ENCODE measurements at places on chromosomes 3 and 15.

DNA sequence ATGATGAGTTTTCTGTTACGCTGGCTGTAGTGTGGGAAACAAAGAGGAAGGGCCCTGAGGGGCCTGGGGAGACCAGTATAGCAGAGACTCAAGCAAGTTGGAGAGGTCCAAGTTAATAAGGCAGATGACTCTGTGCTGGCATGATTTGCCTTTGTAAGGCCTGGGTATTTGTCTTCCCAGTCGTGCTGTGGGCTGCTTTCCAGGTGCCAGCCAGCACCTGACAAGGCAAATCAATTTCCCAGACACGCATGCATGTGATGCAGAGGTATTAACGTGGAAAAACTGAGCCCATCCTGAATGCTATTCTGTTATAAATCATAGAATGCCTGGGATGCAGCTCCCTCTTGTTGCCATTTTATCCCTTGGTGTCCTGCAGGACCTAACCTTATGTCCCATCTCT is 175.6 kb downstream of the MFSD1 start:
- no peak for DNase-seq

- DNase-seq = no peak
Observed at GRCh38 chr3:134971306-134971705, 176.2 kb downstream of the EPHB1 start.

DNA sequence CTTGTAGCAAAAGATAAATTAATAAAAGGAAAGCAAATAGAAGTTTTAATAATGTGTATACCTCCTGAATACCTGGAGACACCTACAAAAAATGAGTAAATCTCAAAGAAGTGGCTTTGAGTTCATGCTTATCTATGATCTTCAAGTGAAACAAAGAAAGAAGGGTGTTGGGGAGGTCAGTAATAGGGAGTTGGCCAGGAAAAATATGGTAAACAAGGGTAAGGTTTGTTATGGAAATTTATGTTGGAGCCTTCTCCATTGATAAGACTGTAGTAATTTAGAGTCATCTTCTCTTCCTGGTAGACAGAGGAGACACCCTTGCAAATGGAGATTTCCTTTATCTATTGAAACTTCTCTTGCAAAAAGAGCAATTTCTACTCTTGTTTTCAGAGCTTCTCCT is 6.6 kb upstream of the CCR8 start:
- no peak for DNase-seq

- DNase-seq = no peak
Observed at GRCh38 chr3:43001094-43001553, 22.0 kb downstream of the GASK1A start.

DNA sequence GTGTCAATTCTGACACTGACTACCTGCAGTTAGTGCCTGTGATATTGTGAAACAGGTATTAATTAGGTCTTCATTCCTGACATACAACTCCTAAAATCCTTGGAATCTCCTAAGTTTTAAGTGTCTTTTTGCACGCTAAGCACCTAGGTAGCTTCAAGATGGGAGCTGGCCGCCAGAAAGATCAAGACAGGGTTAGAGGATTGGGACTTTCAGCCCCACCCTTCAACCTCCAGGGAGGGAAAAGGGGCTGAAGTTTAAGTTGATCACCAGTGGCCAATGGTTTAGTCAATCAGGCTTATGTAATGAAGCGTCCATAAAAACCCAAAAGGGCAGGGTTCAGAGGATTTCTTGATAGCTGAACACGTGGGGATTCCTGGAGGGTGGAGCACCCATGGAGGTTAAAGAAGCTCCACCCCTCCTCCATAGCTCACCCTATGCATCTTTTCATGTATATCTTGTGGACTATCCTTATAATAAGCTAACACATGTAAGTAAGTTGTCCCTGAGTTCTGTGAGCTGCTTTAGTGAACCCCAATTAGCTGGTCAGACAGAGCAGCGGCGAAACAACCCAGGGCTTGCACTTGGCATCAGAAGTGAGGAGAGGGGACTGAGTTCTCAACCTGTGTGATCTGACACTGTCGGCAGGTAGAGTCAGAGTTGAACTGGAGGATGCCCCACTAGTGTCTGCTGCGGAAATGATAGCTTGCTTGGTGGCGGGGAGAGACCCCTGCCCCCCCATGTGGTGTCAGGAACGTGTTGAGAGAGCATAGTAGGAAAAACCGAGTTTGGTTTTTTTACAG is 12.8 kb upstream of the SRP14 start:
- no peak for DNase-seq

GRCh38 chr3:183539811-183540210 is 15.7 kb downstream of the KLHL6 start:
- no peak for DNase-seq

DNA sequence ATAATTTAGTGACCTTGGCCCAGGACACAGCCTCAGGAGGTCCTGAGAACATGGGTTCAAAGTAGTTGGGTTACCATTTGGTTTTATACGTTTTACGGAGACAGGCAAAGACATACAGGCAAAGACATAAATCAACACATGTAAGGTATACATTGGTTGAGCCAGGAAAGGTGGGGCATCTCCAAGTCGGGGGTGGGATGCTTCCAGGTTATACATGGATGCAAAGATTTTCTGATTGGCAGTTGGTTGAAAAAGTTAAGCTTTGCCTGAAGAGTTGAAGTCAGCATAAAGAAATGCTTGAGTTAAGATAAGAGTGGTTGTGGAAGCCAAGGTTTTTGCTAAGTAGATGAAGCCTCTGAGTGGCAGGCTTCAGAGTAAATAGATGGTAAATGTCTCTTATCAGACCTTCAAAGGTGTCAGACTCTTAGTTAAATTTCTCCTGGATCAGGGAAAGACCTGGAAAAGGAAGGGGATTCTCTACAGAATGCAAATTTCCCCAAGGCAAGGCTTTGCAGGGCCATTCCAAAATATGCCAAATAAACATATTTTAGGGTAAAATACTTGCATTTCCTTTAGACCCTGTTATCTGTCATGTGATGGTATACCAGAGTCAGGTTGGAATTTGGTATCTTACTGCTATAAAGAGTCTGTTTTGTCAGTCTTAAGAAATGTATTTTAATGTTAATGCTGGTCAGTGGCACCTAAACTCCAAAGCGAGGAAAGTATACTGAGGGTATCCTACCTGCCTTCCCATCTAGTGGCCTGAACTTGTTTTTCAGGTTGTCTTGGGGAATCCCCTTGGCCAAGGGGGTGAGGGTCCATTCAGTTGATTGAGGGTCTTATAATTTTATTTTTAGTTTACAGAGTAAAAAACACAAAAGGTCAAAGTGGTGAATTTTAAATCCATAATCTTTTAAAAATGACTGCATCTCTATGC is 8.2 kb upstream of the PDHB start:
- no peak for DNase-seq

- no peak for DNase-seq
Observed at GRCh38 chr3:138112362-138112761, 3.0 kb downstream of the DZIP1L start.

DNA sequence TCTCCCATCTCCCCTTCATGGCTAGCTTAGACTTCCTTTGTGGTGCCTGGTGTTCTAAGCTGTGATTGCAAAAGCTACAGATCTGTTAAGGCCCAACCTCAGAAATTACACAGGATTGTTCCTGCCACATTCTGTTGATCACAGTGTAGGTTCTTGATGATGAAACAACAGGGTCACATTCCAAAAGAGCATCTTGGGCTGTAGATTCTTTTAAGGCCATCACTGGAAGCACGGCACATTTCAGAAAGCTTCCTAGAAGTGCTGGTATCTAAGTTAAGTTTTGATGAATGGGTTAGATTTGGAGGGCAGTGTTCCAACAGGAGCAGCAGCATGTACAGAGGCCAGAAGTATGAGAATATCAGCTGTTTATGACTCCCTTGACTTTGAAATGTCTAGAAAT is 107.5 kb upstream of the SKOR1 start:
- no peak for DNase-seq

GRCh38 chr3:128845119-128845777 is 34.2 kb upstream of the ACAD9 start:
- DNase-seq = no peak

DNA sequence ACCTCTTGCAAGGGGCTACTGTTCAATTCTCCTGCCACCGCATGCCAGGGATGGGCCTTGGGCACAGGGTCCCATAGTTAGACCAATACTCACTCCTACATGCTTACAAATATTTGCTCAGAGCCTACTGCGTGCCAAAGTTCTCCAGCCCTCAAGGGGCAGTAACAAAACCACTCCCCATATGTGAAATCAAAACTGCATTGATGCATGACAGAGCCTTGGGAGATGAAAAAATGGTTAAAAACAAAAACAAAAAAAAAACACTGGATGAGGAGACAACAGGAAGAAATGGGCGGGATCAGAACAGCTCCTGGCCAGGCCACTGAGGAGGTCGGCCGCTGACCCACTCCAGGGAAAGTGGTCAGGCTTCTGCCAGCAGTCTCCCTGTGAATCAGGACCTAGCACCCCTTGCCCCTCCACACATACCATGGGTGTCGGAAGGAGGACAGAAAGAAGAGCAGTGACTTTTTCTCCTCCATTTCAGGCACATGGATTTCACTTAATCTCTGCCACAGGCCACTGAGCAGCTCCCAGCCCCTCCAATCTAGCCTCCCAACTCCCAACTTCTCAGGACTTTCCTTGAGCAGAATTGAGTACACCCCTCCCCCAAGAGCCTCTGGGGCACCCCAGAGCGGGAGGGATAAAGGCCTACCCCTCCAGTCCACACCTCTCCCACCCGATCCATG is 2.8 kb downstream of the PLXNB1 start:
- no peak for DNase-seq

GRCh38 chr3:37154668-37155314 is 19.6 kb downstream of the LRRFIP2 start:
- no peak for DNase-seq

DNA sequence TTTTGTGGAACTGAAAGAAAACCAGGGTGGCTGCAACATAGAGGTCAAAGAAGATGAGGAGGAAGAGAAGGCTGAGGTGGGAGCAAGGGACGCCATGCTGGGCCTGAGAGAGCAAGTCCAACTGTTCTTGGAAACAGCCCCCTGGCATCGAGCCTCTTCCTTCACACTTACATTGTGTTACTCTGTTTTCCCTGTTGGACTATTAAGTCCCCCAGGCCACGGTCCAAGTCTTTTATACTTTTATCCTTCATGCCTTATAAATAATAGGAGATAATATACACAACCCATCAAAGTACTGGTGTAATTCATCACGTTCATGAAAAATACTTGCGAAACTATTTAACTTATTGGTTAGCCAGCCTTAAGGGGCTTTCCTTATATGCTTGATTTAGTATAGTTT is 79.3 kb downstream of the ATG7 start:
- no peak for DNase-seq

GRCh38 chr3:148187296-148187695 is 510.4 kb upstream of the AGTR1 start:
- DNase-seq = no peak

GRCh38 chr3:188338086-188338485 is 184.1 kb downstream of the LPP start:
- DNase-seq = no peak

- no peak for DNase-seq
Observed at GRCh38 chr3:122955916-122956692, 71.5 kb downstream of the SEMA5B start.

- no peak for DNase-seq
Observed at GRCh38 chr3:101876142-101876541, 26.8 kb downstream of the NFKBIZ start.

GRCh38 chr15:81298611-81299010 is 25.3 kb downstream of the STARD5 start:
- DNase-seq = no peak

GRCh38 chr3:124829819-124830554 is 57.2 kb downstream of the ITGB5 start:
- DNase-seq = no peak

DNA sequence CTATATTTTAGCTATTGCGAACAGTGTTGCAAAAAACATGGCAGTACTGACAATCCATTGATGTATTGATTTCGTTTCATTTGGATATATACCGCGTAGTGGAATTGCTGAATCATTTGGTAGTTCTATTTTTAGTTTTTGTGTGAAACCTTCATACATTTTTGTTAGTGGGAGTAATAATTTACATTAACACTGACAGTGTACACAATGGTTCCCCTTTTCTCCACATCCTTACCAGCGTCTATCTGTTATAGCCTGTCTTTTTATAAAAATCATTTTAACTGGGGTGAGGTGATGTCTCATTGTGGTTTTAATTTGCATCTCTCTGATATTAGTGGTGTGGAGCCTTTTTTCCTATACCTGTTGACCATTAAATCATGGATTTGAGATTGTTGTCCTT is 392.4 kb upstream of the ALCAM start:
- DNase-seq = no peak

- no peak for DNase-seq
Observed at GRCh38 chr3:129315998-129316247, 37.3 kb downstream of the HMCES start.

GRCh38 chr15:101497484-101498034 is 8.1 kb upstream of the PCSK6 start:
- DNase-seq = no peak

- DNase-seq = no peak
Observed at GRCh38 chr15:77567202-77567601, 65.5 kb downstream of the LINGO1 start.

DNA sequence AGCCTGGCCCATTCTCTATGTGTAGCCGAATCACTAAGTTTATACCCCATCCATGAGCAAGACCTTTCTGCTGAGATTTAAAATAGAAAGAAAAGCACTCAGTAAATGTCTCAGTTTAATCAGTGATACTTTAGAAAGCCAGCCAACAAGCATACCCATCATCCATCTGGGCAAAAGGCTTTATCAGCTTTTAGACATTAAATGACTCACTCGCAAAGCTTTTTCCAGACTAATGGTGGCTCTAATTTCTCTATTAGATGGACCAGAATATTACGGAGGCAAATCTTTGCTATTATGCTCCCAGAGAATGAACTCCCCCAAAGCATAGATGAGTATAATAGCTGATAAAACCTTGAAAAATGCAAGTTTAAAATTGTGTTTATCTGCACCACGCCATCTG is 727.8 kb downstream of the GBE1 start:
- DNase-seq = no peak

DNA sequence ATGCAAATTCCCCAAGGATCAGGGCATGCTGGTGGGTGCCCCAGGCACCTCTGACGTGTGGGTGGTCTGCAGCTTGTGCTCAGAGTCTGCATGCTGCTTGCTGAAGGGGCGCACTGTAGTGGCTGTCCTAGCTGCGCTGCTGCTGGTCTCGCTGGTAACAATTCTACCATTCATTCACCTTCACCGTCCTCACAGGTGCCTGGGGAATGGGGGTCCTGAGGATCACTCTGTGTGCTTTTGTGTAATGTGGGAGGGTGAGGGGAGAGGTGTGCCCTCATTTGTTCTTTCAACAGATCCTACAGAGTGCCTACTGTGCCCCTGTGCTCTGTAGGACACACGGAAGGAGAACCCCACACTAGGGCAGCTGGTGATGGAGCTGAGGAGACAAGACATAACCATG is 2.1 kb upstream of the ITGA11 start:
- no peak for DNase-seq

- no peak for DNase-seq
Observed at GRCh38 chr15:60379525-60380274, 18.1 kb downstream of the ANXA2 start.

DNA sequence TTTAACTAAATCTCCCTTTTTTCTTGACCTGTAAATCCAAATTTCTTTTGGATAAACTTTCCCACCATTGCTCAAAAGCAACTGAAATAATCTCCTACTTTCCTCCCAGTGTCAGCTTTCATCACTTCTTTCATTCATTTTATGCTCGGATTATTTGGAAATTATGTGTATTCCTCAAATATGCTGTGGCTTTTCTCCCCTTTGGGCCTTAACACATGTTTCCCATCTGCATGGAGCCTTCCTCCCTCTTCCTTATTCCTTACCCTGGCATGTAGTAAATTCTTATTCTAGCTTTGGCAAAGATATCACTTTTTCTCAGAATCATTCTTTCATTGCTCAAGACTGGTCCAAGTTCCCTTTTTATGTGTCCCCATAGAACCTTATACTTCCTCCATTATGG is 41.8 kb upstream of the TUSC7 start:
- no peak for DNase-seq

Data from NCI-H1436 (cell line).